CD4-positive, alpha-beta T cell treated with Interleukin-6 for 4 hours (primary cell): ENCODE measurements at places on chromosomes 2 and 18.

DNA sequence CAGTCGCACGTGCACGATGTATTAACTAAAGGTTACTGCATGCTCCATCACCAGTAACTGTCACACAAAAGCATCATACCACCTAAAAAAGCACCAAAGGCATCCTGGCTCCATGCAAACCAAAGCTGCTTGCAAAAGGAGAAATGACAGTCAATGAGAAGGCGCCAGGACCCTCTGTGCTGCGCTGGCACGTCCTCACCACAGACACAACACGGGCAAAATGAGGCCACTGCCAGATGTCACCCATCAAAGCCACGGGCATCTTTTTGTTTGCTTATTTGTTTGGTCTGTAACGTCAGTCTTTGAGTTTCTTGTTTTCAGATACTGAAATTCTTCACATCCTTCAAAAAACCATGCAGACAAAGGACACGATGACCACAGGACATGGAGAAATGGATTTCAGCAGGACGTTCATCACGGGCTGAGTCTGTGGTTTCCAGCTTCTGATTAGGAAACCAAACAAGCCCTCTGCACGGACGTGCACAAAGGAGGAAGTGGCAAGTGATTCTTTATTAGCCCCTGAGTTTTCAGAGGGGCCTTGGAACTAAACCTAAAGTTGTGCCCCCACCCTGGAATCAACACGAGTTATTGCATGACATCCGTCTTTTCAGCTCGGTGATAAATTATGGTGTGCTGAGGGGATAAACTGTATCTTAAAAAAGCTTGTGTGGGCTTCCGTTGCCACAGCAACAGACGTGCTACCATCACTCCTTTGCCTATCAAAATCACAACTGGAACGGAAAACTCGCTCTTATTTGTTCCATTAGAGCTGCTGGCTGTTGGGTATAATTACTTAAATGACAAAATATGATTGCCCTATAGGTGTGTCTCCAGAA, 181.8 kb downstream of the EIPR1 start:
- no peak for DNase-seq

- DNase-seq, result no peak
These were observed 110.9 kb downstream of the INHBB start for GRCh38 chr2:120456867-120457266.

DNA sequence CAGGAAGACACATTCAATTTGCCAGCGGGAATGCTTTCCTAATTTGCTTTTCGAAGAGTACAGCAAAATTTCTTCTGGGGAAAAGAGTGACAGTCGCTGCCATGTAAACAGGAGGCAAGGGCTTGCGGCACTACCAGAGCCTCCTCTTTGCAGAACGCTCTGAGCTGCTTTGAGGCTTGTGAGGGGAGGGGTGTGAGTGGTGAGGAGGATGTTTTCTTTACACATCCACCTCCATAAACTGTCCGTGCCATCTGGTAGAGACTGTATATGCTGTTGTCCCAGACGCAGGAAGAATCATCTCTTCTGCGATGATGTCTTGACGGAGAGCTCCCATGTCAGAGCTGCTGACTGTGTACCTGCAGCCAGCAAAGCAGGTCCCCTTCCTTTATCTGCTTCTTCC, 138.0 kb downstream of the SOCS6 start:
- DNase-seq, result no peak

GRCh38 chr18:13548106-13548819, 178.1 kb downstream of the FAM210A start:
- no peak for DNase-seq

DNA sequence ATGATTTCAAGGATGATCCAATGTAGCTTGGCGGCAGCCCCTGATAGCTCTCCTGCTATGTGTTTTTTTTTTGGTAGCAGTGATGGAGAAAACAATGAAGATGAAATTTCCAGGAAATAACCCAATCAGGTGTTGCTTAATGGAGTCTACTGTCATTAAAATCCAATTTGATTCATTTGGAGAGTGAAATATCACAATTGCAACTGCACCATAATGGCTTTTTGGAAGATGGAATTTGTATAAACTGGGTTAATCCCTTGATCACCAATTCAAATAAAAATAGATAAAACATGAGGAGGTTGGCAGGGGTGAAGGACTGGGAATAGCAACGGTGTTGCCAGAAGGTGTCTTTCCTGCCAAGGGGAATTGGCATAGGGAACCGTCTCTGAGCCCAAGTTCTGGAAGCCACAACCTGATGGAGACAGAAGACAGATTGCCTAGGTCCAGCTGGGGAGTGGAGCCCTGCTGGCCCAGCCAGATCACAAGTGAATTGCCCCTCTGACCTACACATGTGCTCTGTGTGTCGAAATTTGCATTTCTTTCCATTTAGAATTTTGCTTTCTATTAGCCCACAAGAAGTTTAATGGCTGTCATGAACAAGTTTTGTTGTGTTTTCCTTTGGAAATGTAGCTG, 170.3 kb upstream of the SPRED2 start:
- DNase-seq, result no peak

DNA sequence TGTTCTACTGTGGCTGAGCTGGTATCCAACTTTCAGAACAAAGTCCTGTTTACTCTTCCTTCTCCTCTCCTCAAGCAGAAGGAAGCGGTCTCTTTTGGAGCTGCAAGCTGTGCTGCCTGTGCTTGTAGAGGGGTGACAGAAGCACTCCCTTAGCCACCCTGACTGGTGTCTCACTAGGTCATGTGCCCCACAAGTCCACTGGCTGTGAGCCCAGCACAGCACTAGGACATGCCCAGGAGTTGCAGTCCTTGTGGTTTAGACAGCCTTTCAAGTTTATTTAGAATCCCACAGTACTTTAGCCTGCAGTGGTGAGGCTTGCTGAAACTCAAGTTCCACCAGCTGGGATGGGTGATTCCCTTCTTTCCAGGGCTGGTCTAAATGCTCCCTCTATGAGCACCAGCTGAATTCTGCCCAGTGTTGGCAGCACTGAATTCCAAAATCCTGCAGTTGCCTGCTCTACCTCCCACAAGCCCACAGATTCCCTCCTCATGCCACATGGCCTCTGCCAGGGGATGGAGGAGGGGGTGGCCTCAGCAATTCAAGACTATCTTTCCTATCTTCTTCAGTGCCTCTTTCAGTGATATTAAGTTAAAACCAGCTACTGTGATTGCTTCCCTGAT, 61.2 kb downstream of the CCDC85A start:
- no peak for DNase-seq

DNA sequence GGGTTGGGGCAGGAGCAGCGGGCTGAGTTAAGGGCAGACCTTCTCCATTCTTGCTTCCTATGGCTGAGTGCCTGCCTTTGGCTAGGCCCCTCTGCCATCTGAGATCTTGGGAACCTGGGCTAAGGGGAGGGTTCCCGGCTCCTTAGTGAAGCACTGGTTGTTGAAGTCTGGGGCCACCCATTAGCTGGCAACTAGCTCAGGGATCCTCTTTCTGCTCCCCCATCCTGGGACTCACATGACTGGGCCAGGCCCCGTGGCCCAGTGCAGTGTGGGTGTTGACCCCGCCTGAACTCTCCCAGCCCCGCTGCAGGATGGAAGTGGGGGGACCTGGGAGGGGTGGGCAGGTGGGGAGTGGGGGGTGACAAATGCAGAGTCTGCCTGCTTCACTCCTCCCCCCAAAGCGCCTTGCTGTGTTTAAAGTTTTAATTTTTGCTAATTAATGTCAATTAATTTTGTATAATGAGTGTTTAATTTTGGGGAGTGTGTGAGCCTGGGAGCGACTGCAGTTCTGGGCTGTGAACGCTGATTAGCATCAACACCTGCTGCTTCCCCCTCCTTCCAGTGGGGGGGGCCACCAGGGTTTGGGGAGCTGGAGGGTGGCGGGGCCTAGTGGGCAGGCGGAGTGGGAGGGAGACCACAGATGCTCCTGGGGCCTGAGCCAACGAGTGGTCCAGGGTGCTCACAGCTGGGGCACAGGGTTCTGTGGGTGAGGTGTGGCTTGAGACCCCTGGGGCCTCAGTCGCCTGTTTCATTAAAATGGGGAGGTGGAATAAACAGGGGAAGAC, 55.2 kb downstream of the EMX1 start:
- no peak for DNase-seq

DNA sequence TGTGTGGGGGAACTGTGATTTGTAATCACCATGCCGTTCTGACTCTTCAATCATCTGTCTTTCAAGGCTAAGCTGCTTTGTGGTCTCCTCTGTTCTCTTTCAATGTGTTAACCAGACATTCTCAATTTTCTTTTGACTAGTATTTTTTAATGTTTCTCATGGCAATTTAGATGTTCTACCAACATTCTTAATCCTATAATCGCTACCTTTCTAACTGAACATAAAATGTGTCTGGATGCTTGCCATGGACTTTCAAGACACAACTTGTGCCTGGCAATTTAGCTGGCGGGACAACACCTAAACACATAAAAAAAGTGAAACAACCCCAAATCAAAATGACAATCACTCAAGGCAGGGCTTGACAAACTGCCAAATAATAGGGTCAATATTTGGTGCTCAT, 135.0 kb upstream of the ACKR3 start:
- no peak for DNase-seq

GRCh38 chr18:79588636-79589481, 90.7 kb upstream of the CTDP1 start:
- no peak for DNase-seq

GRCh38 chr2:191657977-191658376, 20.0 kb upstream of the NABP1 start:
- no peak for DNase-seq

DNA sequence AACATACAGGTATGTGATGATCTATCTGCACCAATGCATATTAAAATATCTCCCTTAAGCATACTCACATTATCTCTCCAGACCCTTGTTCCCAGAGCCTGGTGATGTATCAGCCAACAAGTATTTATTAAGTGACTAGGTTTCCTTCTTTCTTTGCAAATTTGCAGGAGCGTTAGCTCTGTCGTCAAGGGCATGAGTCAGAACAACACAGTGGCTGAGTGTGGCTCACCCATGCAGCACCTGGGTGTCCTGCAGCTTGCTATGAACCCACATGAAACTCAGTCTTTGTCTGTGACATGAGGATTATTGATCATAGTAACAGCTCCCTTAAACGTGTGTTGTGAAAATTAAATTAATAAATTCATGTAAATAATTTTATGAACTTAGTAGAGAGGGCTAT, 96.6 kb downstream of the PIEZO2 start:
- no peak for DNase-seq

DNA sequence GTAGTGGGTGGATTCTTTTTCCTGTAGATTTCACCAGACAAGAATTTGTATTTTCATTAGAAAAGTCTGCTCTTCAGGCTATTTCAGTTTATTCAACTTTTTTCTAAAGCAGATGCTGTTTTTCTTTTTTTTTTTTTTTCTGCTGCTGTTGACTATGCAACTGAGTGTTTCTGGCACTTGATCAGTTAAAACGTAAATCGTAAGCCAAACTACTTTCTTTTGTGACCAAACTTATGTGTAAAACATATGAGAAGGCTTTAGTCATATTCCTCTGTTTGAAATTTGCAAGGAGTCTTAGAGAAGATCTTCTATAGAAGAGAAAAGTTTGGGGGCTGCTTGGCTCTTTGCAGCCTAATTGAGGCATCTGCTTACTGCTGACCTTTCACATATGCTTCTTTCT, 170.1 kb downstream of the PARD3B start:
- no peak for DNase-seq

DNA sequence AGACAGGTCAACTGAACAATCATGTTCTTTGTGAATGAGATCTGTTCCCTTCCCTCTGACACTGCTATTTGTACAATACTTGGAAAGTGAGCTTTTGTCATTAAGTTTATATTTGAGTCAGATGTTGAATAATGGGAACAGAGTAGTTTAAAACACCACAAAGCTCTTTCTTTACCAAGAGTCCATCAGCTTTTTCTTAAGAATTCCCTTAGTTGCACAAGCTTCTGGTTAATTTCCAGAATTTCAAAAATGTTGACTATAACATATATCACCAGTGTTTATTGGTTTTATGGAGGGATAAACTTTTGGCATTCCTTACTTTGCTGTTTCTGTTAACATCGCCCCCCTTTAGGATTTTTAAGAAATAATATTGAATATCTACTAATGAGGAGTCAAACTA, 403.7 kb downstream of the CCDC85A start:
- no peak for DNase-seq

- DNase-seq, result no peak
These were observed 119.1 kb downstream of the FSIP2 start for GRCh38 chr2:185857691-185858090.
